ENCODE measurements at places on chromosomes 5 and 9. TPM values are rescaled to one million over a fixed set of nuclear protein-coding genes. Genes with fewer than 3 reads are reported as not detected.

DNA sequence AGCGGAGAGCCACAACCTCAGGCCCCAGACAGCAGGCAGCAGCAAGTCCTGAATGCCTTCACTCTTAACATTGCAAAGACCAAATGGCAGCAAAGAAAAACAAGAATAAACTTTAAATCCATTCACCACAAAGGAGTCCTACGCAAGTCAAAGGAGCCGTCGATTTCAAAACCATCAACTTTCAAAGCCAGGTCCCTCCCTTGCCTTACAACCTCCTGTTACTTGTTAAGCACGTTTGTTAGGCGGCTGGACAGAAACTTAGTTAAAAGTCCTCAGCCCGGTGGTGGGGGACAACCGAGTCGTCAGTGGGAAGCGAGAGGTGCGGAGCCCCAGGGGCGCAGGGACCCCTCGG, 938 bp downstream of the LPAR1 start:
- H3K4me1 ChIP-seq, result peaks cover 4% of the 10 kb centered on the region
- H3K4me3 ChIP-seq, result peak overlapping the region; percentile 68
- DNase-seq, result no peak
- H3K36me3 ChIP-seq, result peaks cover 5% of the 10 kb centered on the region

DNA sequence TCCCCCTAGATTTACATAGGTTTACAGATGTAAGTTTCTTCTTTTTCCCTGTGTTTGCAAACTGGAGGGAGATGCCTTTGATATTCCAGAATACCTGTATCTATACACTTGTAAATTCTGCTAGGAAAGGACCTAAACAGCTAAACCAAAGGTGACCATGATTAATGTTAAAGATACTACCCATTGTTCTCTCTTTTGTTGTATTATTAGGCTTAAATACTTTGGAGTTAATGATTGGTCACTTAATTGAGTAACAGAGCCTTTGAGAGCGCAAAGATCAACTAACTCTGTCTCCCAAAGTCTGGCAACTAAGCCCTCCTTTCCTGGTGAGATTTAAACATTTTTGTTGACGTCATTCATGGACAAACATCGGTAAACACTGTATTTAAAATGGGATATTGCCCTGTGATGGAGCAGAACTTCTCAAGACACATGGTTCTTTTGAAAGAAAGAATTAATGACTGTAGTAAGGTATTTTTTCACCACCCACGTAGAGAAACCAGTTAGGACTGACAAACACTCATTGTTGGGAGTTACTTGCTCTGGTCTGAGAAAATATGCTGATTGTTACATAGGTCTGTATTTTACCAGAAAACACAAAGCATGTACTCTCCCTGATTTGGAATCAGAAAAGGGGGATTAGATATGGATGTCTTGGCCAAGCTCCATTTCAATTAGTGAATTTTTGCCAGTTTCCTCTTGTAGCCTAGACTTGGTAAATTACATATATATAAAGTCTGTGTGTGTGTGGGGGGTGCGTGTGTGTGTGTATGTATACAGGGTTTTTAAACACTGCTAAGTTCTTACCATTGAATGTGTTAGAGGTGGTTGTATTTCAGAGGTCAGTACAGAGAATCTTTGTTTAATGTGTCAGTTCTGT, 4.6 kb downstream of the VCAN start:
- no peak for DNase-seq
- H3K4me3 ChIP-seq, result no peak overlapping the region
- H3K27ac ChIP-seq, result no peak overlapping the region
- peaks cover 9% of the 10 kb centered on the region for H3K36me3 ChIP-seq
- peaks cover 24% of the 10 kb centered on the region for H3K4me1 ChIP-seq
- H3K27me3 ChIP-seq, result peaks cover 58% of the 10 kb centered on the region

DNA sequence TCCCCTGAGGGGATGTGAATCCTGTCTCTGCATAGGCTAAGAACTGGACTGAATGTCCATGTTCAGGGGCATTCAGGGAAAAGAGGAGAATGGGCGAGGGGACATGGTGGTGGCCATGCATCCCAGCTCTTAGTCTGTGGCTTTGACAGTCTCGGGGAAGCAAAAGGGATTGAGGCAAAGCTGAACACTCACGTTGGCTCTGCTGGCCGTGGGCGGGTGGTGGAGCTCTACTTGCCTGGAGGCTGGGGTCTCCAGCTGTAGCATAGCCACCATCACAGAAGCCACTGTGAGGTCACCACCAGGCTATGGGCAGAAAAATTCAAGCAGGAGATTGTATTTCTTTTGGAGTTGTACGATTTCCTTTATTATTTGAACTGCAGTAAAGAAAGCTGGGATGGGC, 4.1 kb downstream of the GARIN3 start:
- peaks cover 47% of the 10 kb centered on the region for H3K4me1 ChIP-seq
- no peak for DNase-seq
- no peak overlapping the region for H3K4me3 ChIP-seq
- no peaks in the 10 kb centered on the region for H3K36me3 ChIP-seq
- H3K27me3 ChIP-seq, result no peaks in the 10 kb centered on the region
- peak overlapping the region; percentile 92 for H3K27ac ChIP-seq

DNA sequence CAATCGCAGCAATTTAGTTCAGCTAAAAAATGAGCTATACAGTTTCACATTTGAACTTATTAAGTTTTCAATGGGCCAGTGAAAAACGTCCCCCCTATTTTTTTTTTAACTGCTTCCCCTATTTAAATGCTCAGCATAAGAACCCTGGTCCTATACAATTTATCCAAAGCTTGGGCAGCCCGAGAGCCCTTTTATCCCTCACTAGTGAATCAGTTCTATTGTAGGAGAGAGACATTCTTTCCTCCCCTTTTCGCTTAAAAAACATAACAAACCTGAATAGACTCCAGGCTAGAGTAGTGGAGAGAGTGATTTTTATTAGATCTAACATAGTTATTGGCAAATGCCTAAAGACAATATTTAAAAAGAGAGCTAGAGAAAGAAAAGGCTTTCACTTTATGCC, 1.4 kb downstream of the LIX1 start:
- H3K27ac ChIP-seq, result no peak overlapping the region
- H3K4me3 ChIP-seq, result no peak overlapping the region
- H3K36me3 ChIP-seq, result no peaks in the 10 kb centered on the region
- H3K27me3 ChIP-seq, result peaks cover 36% of the 10 kb centered on the region

Gene PCDHGA5
- not detected for total RNA-seq

GRCh38 chr5:73412597-73412988, 36.0 kb downstream of the FOXD1 start:
- H3K36me3 ChIP-seq, result peaks cover 3% of the 10 kb centered on the region
- no peak overlapping the region for H3K4me3 ChIP-seq
- no peaks in the 10 kb centered on the region for H3K4me1 ChIP-seq
- peaks cover 66% of the 10 kb centered on the region for H3K27me3 ChIP-seq

DNA sequence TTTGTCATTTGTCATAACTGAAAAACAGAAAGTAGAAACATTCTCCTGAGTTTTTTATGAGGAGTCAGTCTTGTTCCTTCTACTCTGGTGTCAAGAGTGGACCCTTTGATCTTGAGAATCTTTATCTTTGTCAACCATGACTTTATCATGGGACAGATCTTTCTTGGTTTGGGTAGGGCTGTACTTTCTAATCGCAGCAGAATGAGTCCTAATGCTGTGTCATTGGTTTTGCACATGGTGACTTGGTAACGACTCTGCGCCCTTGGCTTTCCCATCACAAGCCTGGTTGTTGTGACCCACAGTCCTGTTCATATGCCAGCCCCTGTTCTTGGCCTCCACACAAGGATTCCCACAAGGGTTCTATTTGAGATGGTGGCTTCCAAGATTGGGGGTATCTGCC, 45.6 kb downstream of the AOPEP start:
- no peak for DNase-seq
- H3K36me3 ChIP-seq, result peaks cover 4% of the 10 kb centered on the region
- H3K27me3 ChIP-seq, result no peaks in the 10 kb centered on the region
- H3K4me3 ChIP-seq, result no peak overlapping the region
- peaks cover 11% of the 10 kb centered on the region for H3K4me1 ChIP-seq

DNA sequence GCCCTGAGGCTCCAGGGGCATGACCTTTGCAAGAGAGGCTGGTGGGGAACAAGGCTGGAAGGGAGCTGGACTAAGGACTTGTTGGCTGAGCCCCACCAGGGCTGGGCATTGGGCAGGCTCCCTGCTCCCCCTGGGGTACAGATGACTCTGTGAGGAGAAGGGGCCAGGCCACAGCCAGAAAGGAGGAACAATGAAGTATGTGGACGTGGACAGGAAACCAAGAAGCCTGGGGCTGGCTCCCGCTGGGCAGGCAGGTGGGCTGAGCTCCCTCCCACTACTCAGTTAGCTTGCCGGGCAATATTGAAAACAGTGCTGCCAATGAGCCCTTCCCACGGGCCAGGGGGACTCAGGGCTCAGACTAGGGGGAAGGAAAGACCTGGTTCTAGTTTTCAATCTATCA, 66.1 kb upstream of the SPTLC1 start:
- H3K27ac ChIP-seq, result no peak overlapping the region
- no peak overlapping the region for H3K4me3 ChIP-seq
- H3K4me1 ChIP-seq, result peaks cover 5% of the 10 kb centered on the region

Gene CXCL14
- total RNA-seq, result not detected

- H3K4me3 ChIP-seq, result no peak overlapping the region
- H3K27ac ChIP-seq, result no peak overlapping the region
- DNase-seq, result no peak
- H3K4me1 ChIP-seq, result peaks cover 6% of the 10 kb centered on the region
- peaks cover 33% of the 10 kb centered on the region for H3K27me3 ChIP-seq
These were observed 25.4 kb upstream of the NKD2 start for GRCh38 chr5:983238-983524.

Gene MLANA
- total RNA-seq, result not detected

Gene CARTPT
- not detected for total RNA-seq

DNA sequence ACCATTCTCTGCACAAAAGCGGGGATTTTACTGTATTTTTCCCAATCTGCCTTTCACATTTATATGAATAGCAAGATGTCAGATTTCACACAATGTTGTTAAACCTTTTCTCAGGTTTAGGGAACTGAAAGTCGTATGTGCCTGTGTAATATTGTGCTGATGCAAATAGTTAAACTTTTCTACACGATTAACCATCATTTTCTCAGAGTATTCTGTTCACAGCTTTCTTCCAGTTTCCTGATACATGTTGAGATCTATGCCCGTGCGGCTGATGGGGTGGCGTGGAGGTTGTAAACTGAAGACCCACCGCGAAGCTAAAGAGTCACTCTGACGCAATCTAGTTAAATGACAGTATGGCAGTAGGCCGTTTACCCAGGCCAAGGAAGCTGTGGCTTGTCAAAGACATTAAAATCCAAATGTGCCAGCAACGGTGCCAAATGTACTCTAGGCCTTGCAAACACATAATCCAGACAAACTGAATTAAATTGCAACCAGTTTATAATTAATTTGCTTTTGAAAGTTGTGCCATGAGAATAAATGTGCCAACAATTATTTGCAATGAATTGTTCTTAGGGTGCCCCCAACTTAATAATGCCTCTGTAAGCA, 145.7 kb downstream of the EBF1 start:
- no peak for DNase-seq
- H3K27ac ChIP-seq, result no peak overlapping the region
- no peak overlapping the region for H3K4me3 ChIP-seq
- H3K36me3 ChIP-seq, result no peaks in the 10 kb centered on the region
- H3K4me1 ChIP-seq, result peaks cover 7% of the 10 kb centered on the region
- peaks cover 13% of the 10 kb centered on the region for H3K27me3 ChIP-seq

Gene MARCHF11
- not detected for total RNA-seq

DNA sequence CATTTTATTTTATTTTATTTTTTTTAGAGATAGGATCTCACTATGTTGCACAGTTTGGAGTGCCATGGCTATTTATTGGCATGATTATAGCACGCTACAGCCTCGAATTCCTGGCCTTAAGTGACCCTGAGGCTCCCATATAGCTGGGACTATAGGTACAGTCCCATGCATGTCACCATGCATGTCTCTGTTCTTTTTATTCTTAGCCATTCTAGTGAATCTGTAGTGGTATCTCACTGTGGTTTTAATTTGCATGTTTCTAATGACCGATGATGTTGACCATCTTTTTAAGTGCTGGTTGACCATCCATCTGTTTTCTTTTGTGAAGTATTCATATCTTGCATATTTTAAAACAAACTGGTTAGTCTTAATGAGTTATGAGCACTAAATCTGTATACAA, 76.1 kb downstream of the SLC44A1 start:
- peaks cover 6% of the 10 kb centered on the region for H3K36me3 ChIP-seq
- H3K4me1 ChIP-seq, result peaks cover 2% of the 10 kb centered on the region
- no peaks in the 10 kb centered on the region for H3K27me3 ChIP-seq
- H3K27ac ChIP-seq, result no peak overlapping the region
- DNase-seq, result no peak

Gene PPP3R2
- not detected for total RNA-seq

- no peaks in the 10 kb centered on the region for H3K27me3 ChIP-seq
- no peak for DNase-seq
- H3K4me1 ChIP-seq, result peaks cover 4% of the 10 kb centered on the region
- no peak overlapping the region for H3K4me3 ChIP-seq
- no peak overlapping the region for H3K27ac ChIP-seq
These were observed 36.7 kb upstream of the F2R start for GRCh38 chr5:76679231-76679630.

- H3K27me3 ChIP-seq, result peaks cover 30% of the 10 kb centered on the region
- no peak overlapping the region for H3K4me3 ChIP-seq
- no peak overlapping the region for H3K27ac ChIP-seq
These were observed 475.7 kb downstream of the ENC1 start for GRCh38 chr5:74164725-74165235.

Gene TXNDC8
- total RNA-seq, result not detected

Gene FAM221B
- not detected for total RNA-seq

Gene TNFAIP8
- total RNA-seq, result 140 TPM

Gene OGN
- total RNA-seq, result 0.52 TPM

DNA sequence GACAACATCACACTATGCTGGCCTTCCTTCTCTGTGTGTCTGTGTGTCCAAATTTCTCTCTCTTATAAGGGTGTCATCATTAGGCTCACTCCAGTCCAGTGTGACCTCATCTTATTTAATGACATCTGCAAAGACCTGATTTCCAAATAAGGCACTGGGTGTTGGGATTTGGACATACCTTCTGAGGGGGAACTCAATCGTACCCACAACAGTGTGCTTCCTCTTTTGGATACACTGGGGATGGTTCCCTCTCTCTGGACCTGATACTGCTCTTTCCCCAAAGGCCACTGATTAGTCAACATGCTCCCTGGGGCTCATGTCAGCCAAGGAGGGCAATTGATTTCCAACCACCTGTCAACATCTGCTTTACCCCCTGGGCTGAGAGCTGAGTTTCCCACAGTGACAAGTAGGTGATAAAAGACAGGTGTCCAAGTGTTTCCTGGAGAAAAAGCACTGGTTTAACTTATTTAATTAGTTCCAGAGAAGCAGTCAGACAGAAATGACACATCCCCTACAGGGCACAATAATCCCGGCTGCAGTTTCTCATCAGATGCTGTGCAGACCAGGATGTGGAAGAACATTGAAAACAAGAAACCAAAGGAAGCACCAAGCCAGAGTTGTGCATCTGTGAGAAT, 17.8 kb upstream of the CEP72 start:
- H3K4me1 ChIP-seq, result peaks cover 15% of the 10 kb centered on the region
- no peak overlapping the region for H3K4me3 ChIP-seq
- H3K27ac ChIP-seq, result no peak overlapping the region
- peaks cover 6% of the 10 kb centered on the region for H3K36me3 ChIP-seq
- no peak for DNase-seq
